Panc1 (cell line): ENCODE measurements at places on chromosomes 1 and 21.

GRCh38 chr1:26838474-26839338 lies 12.2 kb downstream of the ZDHHC18 start:
- DNase-seq, result no peak

DNA sequence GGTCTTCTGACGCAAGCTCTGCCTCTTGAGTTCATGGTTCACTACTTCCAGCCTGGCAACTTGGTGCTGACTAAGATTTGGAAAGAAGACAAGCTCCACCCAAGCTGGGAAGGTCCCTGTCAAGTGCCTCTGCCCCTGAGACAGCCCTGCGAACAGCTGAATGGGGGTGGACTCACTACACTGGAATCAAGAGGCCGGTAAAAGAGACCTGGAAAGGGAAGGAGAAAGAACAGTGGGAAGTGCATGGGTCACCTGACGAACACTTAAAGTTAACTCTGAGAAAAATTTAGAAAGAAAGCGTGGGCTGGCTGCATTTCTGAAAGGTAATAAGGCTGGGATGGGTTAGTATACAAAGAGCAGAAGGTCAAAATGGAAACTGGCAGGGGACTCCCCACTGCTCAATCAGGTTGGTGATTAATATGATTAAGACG lies 26.1 kb upstream of the ZNF496 start:
- DNase-seq, result no peak

DNA sequence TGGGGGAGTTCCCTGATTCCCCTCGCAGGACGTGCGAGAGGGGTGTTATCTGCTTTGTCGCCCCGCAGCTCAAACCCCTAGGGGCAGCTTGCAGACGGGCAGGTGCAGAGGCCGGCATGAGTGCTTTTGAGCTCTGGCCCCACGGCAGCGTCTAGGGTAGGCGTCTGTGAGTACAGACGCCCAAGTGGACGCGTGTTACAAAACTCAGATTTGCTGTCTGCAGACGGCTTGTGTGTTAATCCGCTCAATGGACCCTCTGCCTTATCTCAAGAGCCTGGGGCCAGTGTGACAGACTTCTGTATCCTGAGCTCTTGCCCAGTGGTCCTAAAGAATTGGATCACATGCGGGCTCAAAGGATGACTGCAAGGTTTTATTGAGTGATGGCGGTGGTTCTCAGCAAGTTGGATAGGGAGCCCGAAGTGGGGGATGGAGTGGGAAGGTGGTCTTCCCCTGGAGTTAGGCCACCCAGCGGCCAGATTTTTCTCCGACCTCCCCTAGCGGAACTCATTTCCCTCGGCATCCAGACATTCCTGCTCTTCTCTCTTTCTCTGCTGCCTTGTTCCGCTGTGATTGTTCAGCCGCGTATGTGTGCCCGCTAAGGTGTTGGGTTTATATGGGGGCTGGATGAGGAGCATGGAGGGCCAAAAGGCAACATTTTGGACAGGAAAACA lies 9.4 kb downstream of the CFHR4 start:
- no peak for DNase-seq

DNA sequence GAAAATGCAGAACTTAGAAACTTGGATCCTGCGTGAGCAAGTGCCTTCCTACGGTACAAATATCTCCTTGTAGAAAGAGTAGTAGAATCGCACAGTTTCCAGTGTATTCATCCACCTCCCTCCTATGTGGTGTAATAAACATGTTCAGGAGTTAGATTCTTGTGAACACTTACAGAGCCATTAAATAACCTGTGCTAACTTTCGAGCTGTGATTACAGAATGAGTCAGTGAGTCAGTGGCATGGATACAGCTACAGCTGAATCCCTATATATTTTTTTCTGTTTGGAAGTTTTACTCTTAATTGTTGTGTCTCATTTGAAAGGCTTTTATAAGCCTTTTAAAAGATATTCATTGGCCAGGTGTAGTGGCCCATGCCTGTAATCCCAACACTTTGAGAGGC lies 148.7 kb downstream of the EDEM3 start:
- DNase-seq, result no peak

GRCh38 chr1:231216498-231216897 lies 24.5 kb upstream of the GNPAT start:
- no peak for DNase-seq

GRCh38 chr1:24972221-24972914 lies 42.3 kb upstream of the RUNX3 start:
- DNase-seq, result no peak

GRCh38 chr1:227305894-227306626 lies 12.2 kb downstream of the CDC42BPA start:
- DNase-seq, result no peak
